ENCODE measurements at places on chromosomes 7 and 10.

DNA sequence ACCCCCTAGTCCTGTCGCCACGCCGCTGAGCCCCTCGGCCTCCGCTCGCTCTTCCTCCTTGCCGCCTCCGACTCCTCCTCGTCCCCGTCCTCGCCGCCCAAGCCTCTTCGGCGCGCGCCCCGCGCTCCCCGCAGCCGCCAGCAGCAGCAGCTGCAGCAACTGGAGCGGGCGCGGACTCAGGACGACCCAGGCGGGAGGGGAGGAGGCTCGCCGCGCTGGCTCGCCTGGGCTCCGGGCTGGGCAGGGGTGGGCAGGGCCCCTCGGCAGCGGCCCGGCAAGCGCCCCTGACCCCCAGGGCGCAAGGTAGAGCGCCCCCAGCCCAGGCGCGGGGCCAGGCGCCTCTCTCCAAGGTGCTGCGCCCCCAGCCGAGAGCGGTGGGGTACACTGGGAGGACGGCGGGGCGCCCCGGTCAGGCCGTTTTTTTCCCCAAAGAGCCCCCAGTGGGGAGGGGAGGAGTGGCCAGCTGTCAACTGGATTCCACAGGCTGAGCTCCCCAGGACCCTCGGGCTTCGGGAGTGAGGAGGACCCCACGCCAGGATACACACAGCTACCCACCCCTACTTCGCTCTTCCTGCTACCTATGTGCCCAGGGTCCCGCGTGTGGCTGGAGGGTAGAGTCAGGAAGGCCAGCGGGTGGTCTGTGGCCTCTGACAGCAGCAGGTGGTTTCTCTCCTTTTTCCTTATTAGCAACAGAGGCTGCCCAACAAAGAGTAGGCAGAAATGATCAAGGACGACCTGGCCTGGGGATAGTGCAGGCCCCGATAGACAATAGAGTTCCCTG is 903 bp upstream of the KCNMA1 start:
- no peak for DNase-seq

GRCh38 chr7:105028004-105028403 is 14.0 kb downstream of the KMT2E start:
- no peak for DNase-seq

- no peak for DNase-seq
These were observed 265.2 kb upstream of the LYZL1 start for GRCh38 chr10:29023678-29024077.

GRCh38 chr7:50614721-50615518 is 49.7 kb upstream of the DDC start:
- DNase-seq, result no peak

DNA sequence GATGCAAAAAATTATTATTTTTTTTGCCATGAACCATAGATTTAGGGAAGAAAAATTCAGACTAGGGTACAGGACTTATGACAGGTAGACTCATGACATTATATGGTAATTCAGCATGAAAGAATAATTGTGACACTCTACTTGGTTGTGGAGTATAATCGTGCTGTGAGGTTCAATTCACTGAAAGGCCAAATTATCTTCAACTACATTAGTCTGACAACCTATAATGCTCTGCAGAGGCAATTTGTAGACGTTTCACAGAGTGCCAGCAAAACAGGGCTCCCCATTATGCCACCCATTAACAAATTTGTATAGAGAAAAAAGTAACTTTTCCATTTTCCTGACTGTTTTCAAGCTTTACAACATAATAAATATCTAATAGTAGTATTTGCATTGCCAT is 292.6 kb downstream of the LRMDA start:
- no peak for DNase-seq

GRCh38 chr7:84801396-84801795 is 385.5 kb downstream of the SEMA3D start:
- DNase-seq, result no peak

DNA sequence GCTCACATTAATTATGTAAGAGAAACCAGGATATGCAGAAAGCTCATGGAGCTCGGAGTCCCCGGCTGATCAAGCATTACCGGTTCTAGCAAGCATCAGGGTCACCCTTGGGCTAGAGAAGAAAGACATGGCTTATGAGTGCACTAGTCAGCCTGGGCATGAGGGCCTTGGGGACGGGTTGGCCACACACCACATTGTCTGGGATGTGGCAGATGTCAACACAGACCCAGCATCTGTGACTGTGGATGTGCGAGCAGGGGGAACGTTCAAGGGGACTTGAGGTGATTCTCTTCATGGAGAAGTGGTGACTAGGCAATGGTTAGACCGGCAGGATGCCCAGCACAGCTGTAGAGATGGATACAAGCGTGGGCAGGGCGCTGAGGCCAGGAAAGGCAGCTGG is 13.7 kb downstream of the ZMIZ2 start:
- no peak for DNase-seq

- no peak for DNase-seq
These were observed 164.6 kb upstream of the PPP1R3A start for GRCh38 chr7:114083166-114084001.

DNA sequence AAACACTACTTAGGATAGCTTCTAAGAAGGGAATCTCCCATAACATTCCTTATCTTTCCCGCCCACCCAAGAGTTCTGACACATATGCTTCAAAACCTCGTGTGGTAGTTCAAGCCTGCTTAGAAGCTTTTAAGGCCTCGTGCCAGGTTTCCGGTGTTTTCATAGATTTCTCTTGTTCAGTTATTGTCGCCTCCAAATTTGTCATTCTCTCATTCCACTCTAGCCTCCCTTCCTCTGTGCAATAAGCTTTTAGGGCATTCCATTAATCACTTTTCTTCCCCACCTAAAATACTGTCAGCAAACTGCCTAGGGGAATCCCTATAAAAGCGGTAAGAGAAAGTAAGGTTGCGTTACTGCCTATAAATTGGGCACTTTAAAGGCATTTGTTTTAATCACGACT is 718 bp upstream of the BPGM start:
- DNase-seq, result no peak

- no peak for DNase-seq
These were observed 62.2 kb downstream of the GFRA1 start for GRCh38 chr10:116210588-116211346.

- DNase-seq, result no peak
These were observed 871 bp downstream of the ST7 start for GRCh38 chr7:116953906-116954838.

DNA sequence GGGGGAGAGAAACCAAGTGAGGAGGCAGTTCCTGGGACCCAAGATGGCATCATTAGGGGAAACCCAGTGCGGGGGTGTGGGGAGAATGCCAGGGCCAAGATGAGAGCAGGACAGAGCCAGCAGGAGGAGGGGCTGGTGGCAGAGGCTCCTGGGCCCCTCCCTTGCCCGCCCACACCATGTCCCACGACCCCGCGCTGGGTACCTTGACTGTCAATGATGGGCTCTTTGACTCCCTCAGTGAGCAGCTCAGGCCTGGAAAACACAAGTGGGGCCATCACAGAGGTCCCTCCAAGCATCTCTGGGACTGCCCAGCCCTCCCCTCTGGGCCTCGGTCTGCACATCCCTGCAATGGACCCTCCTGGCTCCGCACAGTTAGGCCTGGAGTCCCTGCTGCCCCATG is 75.4 kb downstream of the RABGEF1 start:
- DNase-seq, result no peak

GRCh38 chr10:69439813-69440506 is 11.3 kb upstream of the TSPAN15 start:
- no peak for DNase-seq

DNA sequence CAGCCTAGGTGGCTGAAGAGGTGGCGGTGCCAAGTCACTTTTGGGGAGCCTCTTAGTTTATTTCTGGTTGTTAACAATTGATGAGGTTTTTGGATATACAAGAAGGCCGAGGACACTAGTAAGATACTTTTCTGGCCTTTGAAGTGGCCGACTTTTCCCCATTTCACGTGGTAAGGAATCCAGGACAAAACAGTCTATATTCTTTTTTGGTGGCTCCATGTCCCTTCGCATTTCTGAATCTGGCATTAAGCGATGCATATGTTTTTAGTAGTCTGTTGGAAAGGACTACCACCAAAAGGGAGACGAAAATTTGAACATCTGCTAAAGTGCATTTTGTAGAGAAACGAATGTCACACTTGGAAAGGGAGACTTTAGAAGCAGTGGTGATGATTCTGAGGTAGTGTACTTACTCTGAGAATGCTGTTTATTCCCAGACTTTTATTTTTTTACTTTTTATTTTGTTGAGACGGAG is 1.5 kb downstream of the MLLT10 start:
- DNase-seq, result no peak

GRCh38 chr10:11218395-11218794 is 200.7 kb downstream of the CELF2 start:
- no peak for DNase-seq

- peak; percentile 62 for DNase-seq
These were observed 165.9 kb downstream of the DNAJB6 start for GRCh38 chr7:157502701-157503111.

GRCh38 chr7:100546129-100546925 is 7.3 kb downstream of the AGFG2 start:
- peak; percentile 65 for DNase-seq

DNA sequence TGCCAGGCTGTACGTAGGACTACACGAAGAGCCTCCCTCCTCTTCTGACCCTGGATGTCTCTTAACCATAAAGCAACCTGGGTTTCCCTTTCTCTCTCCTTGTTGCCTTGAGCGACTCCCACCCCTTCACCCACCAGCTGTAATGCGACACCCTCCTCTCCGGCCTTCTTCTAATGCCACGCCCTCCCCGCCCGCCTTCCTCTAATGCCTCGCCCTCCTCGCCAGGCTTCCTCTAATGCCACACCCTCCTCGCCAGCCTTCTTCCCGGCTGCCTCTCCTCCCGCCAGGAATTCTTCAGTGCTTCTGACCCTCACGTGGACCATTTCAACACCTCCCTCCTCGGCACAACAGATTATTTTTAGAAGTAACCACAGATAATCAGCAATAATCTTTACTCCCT is 348.5 kb upstream of the SHH start:
- no peak for DNase-seq

- DNase-seq, result peak; percentile 55
These were observed 1.0 kb upstream of the CBLL1 start for GRCh38 chr7:107742678-107743566.

DNA sequence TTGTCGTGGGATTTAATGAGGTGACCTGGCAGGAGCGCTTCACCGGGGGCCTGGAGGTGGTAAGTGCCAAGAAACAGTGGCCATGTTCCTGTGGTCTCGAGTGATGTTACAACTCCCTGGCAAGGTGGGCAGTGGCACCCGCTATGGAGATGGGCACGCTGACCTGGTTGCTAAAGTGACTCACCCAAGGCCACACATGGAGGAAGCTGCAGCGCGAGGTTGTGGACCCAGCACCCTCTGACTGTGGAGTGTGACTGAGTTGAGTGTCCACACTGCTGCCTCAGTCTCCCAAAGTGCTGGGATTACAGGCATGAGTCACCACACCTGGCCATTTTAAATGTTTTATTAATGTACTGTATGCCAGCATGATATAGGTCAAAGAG is 73.2 kb downstream of the RGS10 start:
- no peak for DNase-seq

DNA sequence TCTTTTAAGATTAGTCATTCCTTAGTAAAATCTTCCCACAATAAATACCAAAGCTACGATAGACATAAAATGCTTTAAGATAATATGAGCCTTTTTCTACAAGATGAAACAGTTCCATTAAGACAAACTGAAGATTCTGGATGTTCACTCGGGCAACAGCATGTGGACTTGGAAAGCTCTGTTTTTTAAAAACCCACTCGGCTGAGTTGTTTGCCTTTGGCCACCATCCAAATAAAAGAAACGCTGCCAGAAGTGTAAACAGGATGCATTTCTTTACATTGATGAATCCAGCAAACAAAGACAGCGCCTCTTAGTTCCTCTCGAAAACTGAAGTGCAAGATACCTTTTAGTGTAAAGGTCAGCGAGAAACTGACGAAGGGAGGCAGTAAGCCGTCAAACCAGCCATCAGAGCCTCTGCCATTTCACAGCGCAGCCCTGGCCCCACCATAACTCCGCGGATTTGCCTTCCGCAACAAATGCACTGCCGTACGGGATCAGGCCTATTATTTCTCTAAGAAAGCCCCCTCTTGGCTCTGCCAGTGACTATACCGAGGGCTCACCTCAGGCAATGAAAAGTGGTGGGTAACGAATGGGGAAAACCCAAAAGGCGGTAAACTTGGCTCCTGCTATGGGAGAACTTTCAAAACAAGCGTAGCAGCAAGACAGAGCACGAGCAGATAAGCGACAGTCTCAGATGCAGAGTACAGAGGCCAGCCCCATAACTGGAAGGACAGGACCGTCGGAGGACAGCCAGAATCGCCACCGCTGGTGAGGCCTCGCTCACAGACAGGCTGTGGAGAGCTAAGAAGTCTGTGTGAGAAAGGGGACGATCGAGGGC is 41.4 kb downstream of the GNA12 start:
- no peak for DNase-seq

GRCh38 chr10:110151467-110151866 is 55.9 kb upstream of the MXI1 start:
- DNase-seq, result no peak

- DNase-seq, result no peak
These were observed 337.5 kb upstream of the KCND2 start for GRCh38 chr7:119935418-119936025.

- DNase-seq, result no peak
These were observed 293.9 kb downstream of the CCDC3 start for GRCh38 chr10:12707461-12708185.

- no peak for DNase-seq
These were observed 94.5 kb downstream of the PDGFA start for GRCh38 chr7:424961-425793.

GRCh38 chr10:132062116-132062515 is 3.6 kb upstream of the JAKMIP3 start:
- DNase-seq, result no peak

DNA sequence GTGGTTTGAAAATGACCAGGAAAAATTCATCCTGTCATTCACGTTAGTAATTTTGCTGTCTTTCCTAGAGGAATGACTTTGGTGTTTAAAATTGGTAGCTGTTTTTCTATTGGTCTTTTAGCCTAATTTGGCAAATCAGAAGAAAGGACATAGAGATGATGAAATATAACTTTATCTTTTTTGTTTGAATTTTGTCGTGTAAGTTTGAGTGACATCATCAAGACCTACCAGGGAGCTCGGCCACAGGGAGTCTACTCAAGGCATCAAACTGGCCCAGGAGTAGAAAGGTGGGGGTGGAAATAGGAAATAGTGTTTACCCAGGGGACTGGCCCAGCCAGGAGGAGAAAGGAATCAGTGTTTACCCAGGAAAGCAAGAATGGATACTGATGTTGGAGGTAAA is 21.0 kb upstream of the TSPAN14 start:
- no peak for DNase-seq

DNA sequence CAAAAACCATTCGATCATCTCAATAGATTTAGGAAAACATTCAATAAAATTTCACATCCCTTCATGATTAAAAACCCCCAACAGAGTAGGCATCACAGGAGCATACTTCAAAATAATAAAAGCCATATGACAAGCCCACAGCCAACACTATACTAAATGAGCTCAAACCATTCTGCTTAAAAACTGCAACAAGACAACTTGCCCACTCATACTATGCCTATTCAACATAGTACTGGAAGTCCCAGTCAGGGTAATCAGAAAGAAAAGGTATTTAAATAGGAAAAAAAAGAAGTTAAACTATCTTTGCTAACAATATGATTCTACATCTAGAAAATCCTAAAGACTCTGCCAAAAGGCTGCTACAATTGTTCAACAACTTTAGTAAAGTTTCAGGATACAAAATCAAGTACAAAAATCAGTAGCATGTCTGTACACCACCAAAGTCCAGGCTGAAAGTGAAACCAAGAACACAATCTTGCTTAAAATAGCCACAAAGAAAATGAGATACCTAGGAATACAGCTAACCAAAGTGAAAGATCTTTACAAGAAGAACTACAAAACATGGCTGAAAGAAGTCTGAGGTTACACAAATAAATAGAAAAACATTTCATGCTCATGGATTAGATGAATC is 882.6 kb downstream of the GRM8 start:
- DNase-seq, result no peak
